ENCODE measurements at places on chromosomes 5 and 9. TPM values are rescaled to one million over a fixed set of nuclear protein-coding genes. Genes with fewer than 3 reads are reported as not detected.

Gene PRDM9
- total RNA-seq, result not detected

Gene PLAC8L1
- total RNA-seq, result 0.64 TPM

Gene PCA3
- not detected for total RNA-seq

Gene DNAH5
- total RNA-seq, result 0.05 TPM

Gene DDX4
- total RNA-seq, result not detected

Gene CNTNAP3B
- 2.6 TPM for total RNA-seq

Gene EQTN
- not detected for total RNA-seq

Gene NEURL1B
- 17.9 TPM for total RNA-seq

Gene FCN1
- 2.2 TPM for total RNA-seq

Gene CDC25C
- total RNA-seq, result not detected

Gene INVS
- total RNA-seq, result 6.2 TPM

Gene ADAMTSL2
- total RNA-seq, result 0.71 TPM

Gene EPB41L4A
- total RNA-seq, result 4.5 TPM

Gene AFAP1L1
- total RNA-seq, result 21.0 TPM

Gene DMAC1
- total RNA-seq, result 86.5 TPM

Gene UBAP1
- 80.9 TPM for total RNA-seq

Gene PCDHB11
- 1.3 TPM for total RNA-seq

Gene GPRIN1
- total RNA-seq, result 0.71 TPM

Gene ACTBL2
- total RNA-seq, result not detected

GRCh38 chr5:180799902-180800801 is 2.5 kb downstream of the MGAT1 start:
- no peak for DNase-seq

- DNase-seq, result no peak
Measured at GRCh38 chr5:9927521-9927997, 297.4 kb upstream of the TAS2R1 start.

GRCh38 chr5:88470745-88471144 is 202.1 kb upstream of the TMEM161B start:
- no peak for DNase-seq

- DNase-seq, result no peak
Measured at GRCh38 chr5:170923910-170924620, 62.2 kb downstream of the RANBP17 start.

GRCh38 chr5:59222687-59223511 is 640.0 kb downstream of the RAB3C start:
- DNase-seq, result no peak

GRCh38 chr9:115204904-115205453 is 87.0 kb upstream of the TNC start:
- DNase-seq, result no peak

GRCh38 chr9:129319938-129320481 is 141.9 kb upstream of the IER5L start:
- DNase-seq, result no peak

- no peak for DNase-seq
Measured at GRCh38 chr5:142966121-142966420, 195.9 kb downstream of the ARHGAP26 start.

DNA sequence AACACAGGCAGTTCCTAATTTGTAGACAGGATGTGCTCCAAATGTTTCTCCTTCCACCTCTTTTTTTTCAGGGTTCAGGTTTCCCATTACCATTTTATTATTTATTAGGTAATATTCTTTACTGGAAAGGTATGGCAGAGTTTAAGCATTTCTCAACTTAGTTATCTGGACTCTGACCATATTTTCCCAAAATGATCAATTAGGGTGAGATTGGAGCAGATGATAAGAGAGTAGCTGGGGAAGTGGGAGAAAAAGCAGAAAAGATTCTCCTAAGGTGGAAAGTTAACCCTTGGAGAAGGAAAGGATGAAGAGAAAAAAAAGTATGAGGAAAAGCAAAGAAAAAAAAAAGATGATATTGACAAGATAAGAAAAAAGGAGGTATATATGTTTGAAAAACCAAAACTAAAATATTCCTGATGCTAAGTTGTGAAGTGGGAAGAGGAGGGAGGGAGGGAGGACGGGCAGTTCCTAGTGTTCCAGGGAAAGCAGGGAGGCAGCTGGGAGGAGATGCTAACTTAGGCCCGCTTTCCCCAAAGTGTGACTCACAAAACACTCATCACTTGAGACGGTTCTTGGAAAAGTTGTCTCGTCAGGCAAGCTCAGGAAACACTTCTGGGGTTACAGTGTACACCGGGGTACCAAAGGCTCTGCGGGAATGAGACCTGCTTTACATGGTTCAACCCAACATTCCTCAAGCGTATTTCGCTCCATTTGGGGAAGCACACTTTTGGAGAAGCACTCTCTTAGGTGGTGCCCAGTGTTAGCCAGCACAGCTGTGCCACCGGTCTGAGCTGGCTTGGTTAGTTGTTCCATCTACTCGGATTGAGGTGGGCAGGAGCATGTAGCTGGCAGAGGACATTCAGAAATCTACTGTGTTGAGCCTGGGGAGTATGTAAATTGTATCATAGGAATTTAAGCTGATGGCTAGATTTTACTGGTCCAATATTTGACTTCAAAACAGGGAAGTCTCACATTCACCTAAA is 35.1 kb downstream of the B4GALT1 start:
- DNase-seq, result no peak

DNA sequence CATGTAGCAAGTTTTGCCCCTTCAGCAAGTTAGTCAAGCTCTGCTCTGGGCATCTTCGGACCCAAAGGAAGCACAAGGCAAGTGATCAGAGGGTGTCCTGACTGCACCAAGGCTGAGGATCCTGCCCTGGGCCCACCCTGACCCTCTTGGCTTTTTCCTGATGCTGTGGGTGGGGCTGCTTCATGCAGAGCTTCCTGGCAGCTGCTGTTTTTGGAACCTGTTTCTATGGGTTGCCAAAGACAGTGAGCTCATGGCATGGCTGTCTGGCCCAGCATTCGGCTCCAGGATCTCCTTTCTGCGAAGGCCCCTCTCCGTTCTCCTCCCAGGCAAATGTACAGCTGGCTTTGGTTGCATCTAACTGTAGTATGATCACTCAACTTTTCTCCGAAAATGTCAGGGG is 497.9 kb downstream of the ARHGEF28 start:
- no peak for DNase-seq

DNA sequence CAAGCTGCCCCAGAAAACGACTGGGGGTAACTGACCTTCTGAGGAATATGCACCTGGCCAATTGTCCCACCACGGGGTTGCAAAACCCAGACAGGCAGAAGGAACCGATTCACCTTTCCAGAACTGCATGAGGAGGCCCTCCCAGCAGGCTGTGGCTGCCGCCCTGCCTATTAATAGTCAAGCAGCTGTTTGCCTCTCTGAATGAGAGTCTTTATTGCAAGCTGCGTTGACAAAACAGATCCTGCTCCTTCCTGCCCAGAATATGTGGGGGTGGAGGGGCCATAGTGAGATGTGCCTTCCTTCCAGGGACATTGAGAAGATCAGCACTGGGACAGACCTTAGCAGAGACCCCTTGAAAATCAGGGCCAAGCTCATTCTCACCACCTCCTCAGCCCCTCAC is 18.3 kb upstream of the TCOF1 start:
- no peak for DNase-seq

DNA sequence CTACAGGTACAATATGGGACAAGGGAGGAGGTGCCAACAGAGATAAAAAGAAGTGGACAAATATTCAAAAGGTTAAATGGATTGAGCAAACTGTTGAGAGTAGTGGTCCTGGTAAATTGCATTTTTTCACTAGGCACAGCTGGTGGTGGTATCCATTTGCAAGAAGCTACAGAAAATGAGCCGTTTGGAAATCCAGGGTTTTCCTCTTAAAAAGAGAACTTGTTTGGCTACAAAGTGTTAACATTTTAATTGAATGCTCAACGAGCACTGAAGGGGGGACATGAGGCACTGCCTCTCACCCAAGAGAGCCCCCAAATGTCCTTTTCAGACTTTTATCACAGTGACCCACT is 491 bp upstream of the ZCCHC9 start:
- no peak for DNase-seq

GRCh38 chr9:133273098-133273497 is 1.9 kb downstream of the ABO start:
- DNase-seq, result no peak

DNA sequence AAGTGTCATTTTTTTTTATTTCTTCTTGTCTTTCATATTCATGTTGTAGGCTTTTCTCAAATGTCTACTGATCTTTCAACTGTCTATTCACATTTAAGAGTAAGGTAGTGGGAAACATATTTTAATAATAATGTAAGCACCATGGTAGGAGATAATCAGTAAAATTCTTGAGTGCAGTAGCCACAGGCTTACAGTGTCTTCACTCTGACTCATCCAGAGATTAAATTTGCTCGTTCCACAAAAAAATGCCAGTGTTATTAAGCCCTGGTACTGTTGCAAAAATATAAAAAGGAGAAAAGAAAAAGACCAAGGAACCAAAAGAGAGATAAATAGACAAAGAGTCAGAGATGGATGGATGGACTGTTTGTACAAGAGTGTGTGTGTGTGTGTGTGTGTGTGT is 43.0 kb downstream of the PARP8 start:
- DNase-seq, result no peak

Measured in psoas muscle (tissue), 8 donors.